Calu3 (cell line): ENCODE measurements at places on chromosomes 3 and 15. TPM values are rescaled to one million over a fixed set of nuclear protein-coding genes. Genes with fewer than 3 reads are reported as not detected.

- peaks cover 19% of the 10 kb centered on the region for H3K27me3 ChIP-seq
- DNase-seq = peak; percentile 56
- no peak overlapping the region for H3K27ac ChIP-seq
- no peak overlapping the region for H3K4me3 ChIP-seq
- no peaks in the 10 kb centered on the region for H3K36me3 ChIP-seq
- no peaks in the 10 kb centered on the region for H3K4me1 ChIP-seq
These were observed 116.3 kb downstream of the PDZRN3 start for GRCh38 chr3:73508330-73508954.

DNA sequence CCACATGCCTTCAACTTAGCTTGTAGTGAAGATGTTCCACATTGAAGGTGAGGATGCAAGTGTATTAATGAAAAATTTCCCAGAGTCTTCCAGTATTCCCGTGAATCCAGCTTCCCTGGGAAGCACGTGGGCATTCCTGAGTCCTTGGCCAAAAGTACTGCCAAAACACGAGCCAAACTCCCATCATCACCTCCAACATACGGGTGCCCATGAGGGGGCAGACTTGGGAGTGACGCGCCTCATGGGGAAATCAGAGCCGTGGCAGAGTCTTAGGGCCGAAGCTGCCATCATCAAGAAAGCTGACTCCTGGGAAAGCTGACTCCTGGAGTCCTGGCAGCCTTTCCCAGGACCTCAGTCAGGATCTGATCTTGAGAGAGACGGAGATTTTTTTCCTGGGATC, 20.1 kb upstream of the TM2D3 start:
- H3K4me1 ChIP-seq = no peaks in the 10 kb centered on the region
- no peak overlapping the region for H3K4me3 ChIP-seq
- no peak overlapping the region for H3K27ac ChIP-seq
- H3K27me3 ChIP-seq = no peaks in the 10 kb centered on the region

- H3K4me3 ChIP-seq = no peak overlapping the region
- peaks cover 28% of the 10 kb centered on the region for H3K4me1 ChIP-seq
- no peaks in the 10 kb centered on the region for H3K36me3 ChIP-seq
- H3K27ac ChIP-seq = peak overlapping the region; percentile 1
- no peaks in the 10 kb centered on the region for H3K27me3 ChIP-seq
These were observed 45.0 kb upstream of the AKAP13 start for GRCh38 chr15:85335193-85335942.

DNA sequence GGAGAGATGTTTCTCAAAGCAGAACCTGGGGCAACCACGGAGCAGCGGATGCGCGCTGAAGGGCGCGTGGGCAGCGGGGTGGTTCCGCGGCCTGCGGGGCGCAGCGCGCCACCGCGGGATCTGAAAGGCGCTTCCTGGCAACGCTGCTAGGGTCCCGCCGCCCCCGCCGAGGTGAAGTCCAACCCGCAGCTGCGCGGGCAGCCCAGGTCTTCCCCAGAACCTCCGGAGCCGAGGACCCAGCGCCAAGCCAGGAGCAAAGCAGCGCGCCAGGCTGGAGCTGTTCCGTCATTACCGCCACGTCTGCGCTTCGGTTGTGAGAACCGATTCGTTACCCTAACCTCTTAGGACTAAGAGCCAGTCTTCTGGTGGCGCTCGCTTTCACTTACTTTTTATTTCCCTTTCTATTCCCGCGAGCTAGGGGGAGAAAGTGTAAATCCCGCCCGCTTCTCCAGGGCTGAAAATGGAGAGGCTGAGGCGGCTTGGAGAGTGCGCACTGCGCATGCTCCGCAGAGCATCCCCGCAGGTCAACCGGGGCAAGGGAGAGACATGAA, 3.2 kb upstream of the GABRG3 start:
- no peaks in the 10 kb centered on the region for H3K36me3 ChIP-seq
- H3K27ac ChIP-seq = no peak overlapping the region
- DNase-seq = no peak
- H3K4me1 ChIP-seq = no peaks in the 10 kb centered on the region
- H3K27me3 ChIP-seq = no peaks in the 10 kb centered on the region
- H3K4me3 ChIP-seq = no peak overlapping the region

- no peaks in the 10 kb centered on the region for H3K4me1 ChIP-seq
- no peak overlapping the region for H3K4me3 ChIP-seq
- H3K36me3 ChIP-seq = no peaks in the 10 kb centered on the region
- no peak overlapping the region for H3K27ac ChIP-seq
- H3K27me3 ChIP-seq = no peaks in the 10 kb centered on the region
These were observed 110.4 kb downstream of the LRRC28 start for GRCh38 chr15:99361545-99362185.

DNA sequence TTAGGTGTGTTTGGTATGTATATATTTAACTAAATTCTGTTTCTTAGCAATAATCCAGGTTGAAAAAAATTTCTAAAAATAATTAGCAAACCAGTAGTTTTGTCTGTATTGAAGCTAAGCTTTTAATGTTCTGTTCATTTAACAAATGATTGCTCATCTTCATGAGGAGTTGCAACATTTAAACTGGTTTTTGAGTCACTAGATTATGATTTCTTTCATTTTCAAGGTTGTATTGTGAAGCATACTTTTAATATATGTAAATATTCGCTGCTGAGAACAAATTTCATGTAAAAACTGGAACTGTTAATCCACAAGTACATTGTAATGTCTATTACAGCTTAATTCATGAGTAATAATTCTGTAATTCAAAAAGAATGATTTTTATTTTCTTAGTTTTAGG, 192.7 kb downstream of the MBNL1 start:
- no peaks in the 10 kb centered on the region for H3K27me3 ChIP-seq
- DNase-seq = no peak
- H3K27ac ChIP-seq = peak overlapping the region; percentile 52
- no peak overlapping the region for H3K4me3 ChIP-seq
- H3K4me1 ChIP-seq = peaks cover 8% of the 10 kb centered on the region

DNA sequence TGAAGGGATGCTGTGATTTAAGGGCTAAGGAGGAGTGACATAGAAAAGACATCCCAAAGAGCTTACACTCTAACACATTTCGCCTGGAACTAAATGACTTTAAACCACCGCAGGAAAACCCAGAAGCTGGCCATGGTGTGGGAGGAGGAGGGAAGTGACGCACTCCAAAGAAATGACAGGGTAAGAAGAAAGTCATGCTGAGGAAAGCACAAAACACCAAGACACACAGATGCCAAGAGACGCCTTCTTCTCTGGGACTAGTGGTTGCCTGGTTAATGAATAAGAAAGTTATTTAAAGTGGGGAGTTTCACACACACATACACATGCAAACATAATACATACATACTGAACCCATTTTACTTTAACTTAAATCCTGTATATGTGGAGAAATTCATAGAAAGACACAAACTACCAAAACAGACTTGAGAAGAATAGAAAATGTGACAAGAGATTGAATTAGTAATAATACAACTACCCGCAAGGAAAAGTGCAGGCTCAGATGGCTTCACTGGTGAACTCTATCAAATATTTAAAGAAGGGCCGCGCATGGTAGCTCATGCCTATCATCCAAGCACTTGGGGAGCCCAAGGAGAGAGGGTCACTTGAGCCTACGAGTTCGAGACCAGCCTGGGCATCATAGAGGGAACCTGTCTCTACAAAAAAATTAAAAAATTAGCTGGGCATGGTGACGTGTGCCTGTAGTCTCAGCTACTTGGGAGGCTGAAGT, 125.5 kb downstream of the NSMCE3 start:
- H3K4me3 ChIP-seq = no peak overlapping the region
- H3K27me3 ChIP-seq = no peaks in the 10 kb centered on the region

DNA sequence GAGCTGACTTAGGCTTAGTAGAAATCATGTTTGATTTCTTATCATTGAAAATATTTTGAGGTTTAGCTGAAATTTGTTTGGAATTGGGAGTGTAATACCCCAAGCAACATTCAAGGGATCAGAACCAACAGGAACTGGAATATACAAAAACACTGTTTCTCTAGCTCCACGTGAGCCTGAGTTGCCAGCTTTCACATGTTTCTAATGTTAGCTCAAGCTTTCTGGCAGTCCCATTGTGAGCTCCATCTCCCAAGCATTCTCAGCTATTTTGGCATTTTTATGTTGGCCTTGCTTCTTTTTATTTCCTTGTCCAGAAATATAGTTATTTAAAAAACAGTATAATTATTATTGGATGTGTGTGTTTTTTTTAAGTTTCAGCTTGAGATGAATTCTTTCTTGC, 427.1 kb upstream of the DPH6 start:
- DNase-seq = no peak
- H3K27ac ChIP-seq = no peak overlapping the region
- no peaks in the 10 kb centered on the region for H3K27me3 ChIP-seq
- H3K4me1 ChIP-seq = no peaks in the 10 kb centered on the region
- no peak overlapping the region for H3K4me3 ChIP-seq

DNA sequence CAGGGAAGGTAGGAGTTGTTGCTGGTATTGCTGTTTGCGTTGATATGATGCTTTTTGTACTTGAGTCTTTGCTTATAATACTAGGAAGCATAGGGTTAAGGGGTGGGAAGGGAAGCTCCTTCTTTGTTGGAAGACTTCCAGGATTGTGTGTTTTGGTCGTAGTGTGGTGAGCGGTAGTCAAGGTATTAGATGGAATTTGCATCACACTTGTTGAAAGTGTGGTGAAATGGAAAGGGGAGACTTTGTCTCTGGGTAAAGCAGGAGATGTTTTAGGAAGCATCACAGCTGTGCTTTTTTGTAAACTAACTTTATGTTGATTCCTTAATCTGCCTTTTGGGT, 14.9 kb downstream of the IGSF10 start:
- no peaks in the 10 kb centered on the region for H3K36me3 ChIP-seq
- no peak overlapping the region for H3K4me3 ChIP-seq
- DNase-seq = no peak

GRCh38 chr3:109532257-109533216, 195.2 kb upstream of the DPPA4 start:
- no peaks in the 10 kb centered on the region for H3K27me3 ChIP-seq
- H3K27ac ChIP-seq = peak overlapping the region; percentile 4

DNA sequence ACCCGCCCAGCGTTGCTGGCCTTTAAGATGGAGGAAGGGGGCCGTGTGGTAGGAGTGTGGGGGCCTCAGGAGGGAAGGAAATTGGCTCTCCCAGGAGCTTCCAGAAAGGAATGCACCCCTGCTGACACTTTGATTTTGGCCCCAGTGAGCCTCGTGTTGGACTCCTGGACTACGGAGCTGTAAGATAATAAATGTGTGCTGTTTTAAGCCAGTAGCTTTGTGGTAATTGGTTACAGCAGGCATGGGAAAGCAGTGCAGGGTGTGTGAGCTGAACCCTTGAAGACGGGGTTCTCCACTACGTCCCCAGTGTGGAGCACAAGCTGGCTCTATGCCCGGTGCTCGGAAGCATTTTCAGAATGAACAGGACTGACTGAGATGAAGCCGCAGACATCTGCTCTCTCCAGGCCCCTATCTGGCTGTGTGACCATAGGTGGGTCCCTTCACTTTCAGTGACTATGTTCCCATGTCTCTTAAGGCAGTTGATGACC, 22.9 kb upstream of the CGNL1 start:
- peaks cover 5% of the 10 kb centered on the region for H3K36me3 ChIP-seq
- no peaks in the 10 kb centered on the region for H3K4me1 ChIP-seq
- DNase-seq = no peak
- H3K4me3 ChIP-seq = no peak overlapping the region
- peaks cover 36% of the 10 kb centered on the region for H3K27me3 ChIP-seq

DNA sequence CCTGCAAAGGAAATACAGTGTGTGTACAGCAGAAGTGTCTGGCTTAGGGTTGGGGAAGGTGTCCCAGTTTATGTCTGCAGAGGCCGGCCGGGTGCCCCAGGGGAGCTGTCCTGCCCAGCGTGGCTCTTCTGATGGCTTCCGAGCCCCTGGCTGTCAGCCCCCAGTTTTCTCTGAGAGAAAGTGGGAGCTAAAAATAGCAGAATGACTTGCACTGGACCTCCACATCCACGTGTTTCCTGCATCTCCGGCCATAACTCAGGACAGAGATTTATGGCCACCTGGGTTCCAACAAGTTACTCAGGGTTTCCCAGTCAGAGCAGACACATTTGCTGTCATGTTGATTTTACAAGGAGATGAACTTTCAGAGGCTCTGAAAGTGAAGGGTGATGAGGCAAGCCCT, 192.0 kb downstream of the ATP10A start:
- no peak overlapping the region for H3K27ac ChIP-seq
- no peaks in the 10 kb centered on the region for H3K36me3 ChIP-seq
- no peaks in the 10 kb centered on the region for H3K27me3 ChIP-seq
- no peak for DNase-seq
- H3K4me3 ChIP-seq = no peak overlapping the region

DNA sequence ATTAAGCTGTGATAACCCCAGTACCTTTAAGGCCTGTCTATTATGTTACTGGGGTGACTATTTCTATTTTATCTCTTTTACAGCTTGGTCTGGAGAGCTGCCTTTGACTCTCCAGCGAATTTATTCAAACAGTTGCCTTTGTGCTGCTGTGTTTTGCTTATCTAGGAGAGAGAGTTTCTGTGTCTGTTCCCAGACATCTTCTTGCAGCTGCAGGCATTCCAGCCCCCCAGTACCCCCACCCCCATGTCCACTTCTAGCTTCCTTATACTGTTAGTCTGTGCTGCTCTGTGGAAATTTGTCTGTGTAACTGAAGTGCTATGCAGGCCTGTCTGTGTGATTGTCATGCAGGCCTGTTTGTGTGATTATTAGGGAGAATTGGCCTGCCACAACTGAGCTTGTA, 713.7 kb upstream of the SEMA6D start:
- no peaks in the 10 kb centered on the region for H3K27me3 ChIP-seq
- no peak for DNase-seq
- H3K4me1 ChIP-seq = no peaks in the 10 kb centered on the region

The CELSR3 gene
- total RNA-seq = 24.9 and 28.5 TPM in 2 replicates

The CYP8B1 gene
- total RNA-seq = not detected in 2 replicates

The GP9 gene
- total RNA-seq = not detected in 2 replicates

The UBAP1L gene
- total RNA-seq = 5.2 TPM in 2 replicates

The TRIM59 gene
- total RNA-seq = 20.8 and 22.3 TPM in 2 replicates

The DHX36 gene
- 127 and 134 TPM in 2 replicates for total RNA-seq

The SEMA6D gene
- not detected in 2 replicates for total RNA-seq
